ENCODE measurements at places on chromosomes 3 and 15.

DNA sequence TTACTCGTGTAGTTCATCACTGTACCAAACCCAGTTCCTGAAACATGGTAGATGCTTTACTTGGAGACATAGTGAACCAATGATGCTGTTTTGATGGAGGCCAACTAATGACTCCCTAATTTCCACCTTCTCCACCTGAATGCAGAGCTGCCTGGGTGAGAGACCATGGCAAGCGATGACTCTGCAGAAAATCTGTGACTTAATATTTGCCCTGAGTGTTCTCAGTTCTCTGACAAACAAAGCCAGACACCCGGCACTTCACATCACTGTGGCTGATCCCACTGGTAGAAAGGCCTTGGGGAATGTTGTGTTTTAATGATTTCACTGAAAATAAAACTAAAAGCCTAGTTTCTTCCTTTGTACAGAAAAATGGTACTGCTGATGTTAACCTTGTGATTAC is 39.5 kb upstream of the UBE3A start:
- no peak for DNase-seq

DNA sequence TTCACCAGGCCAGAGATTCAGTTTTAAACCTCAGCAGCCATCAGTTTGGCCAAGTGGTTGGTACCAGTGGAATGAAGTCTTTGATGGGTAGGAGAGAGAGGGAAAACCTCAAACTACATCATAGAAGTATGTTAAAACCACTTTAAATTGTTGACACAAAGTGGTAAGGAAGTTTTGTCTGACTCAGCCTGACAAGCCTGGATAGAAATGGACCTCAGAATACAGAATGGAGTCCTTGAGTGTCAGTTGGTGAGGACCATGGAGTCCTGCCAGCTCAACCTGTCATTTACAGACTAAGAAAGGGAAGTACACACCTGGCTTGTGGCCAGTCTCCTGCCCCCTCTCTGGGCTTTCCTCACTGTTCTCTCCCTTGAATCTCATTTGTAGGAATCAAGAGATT is 12.1 kb downstream of the EAF1 start:
- no peak for DNase-seq

GRCh38 chr3:10368512-10368911 is 47.6 kb upstream of the SEC13 start:
- DNase-seq, result no peak

DNA sequence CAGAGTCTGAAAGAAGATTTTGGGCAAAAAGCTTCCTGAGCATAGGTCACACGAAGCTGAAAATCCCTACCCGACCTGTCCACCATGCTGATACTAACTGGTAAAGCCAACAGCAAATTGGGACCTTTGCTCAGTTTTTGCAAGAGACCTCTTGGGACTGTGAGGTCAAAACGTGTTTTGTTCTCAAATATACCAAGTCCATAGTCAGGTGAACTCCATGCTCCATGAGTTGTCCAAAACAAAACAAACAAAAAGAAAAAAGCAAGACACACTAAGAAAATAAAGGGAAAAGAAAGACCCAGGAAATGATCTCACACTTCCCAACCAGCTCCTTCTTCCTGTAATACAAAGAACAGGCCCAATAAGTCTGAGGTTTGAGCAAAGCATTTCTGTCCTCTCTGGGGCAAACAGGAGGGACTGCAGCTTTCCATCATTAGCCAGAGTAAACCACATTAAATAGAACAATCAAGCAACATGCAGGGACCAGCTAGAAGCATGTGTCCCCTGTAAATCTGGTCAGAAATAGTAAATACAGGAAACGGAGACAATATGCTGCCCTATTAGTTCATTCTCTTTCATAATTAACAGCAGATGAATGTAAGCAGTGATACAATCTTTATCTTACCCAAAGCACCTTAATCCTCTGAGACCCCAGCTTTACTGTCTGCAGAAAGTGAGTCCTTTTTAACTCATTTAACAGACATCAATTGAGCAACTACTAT is 125.0 kb upstream of the LIPC start:
- no peak for DNase-seq

DNA sequence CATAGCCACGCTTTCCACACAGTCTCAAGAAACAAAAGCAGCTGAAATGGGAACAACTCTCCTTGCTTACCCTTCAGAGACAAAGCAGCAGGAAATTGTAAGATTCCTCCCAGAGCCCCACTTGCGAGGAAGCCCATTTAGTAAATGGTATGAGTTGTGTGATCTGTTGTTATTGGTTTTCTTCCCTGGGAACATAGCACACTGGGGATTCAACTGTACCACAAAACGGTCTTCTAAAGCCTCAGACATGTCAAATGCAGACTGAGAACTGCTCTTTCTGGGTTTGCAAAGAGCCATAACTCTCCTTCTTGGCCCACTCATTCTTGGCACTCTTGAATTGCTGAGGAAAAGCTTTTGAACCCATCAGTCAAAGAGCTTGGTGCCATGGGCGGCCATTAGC is 101.0 kb upstream of the COL8A1 start:
- no peak for DNase-seq
